ENCODE measurements at places on chromosomes 11 and 22.

DNA sequence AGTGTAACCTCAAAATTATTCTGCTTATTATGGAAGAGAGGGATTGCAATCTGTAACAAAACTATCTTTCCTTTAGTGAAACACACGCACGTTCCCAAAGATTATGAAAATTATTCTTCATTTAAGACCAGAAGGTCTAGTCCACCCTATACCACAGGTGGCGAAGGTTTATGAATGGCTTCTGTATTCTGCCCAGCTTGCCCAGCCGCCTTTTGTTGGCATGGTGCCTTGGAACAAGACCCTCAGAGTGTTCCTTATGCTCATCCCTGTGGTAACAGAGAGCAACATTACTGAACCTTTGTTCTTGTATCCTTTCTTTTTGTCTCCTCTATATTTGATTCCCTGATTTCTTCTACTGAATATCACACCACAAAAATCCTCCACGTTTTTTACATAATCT, 116.4 kb downstream of the FAR1 start:
- DNase-seq = no peak

GRCh38 chr22:34587357-34588356, 478.3 kb upstream of the ISX start:
- DNase-seq = no peak

DNA sequence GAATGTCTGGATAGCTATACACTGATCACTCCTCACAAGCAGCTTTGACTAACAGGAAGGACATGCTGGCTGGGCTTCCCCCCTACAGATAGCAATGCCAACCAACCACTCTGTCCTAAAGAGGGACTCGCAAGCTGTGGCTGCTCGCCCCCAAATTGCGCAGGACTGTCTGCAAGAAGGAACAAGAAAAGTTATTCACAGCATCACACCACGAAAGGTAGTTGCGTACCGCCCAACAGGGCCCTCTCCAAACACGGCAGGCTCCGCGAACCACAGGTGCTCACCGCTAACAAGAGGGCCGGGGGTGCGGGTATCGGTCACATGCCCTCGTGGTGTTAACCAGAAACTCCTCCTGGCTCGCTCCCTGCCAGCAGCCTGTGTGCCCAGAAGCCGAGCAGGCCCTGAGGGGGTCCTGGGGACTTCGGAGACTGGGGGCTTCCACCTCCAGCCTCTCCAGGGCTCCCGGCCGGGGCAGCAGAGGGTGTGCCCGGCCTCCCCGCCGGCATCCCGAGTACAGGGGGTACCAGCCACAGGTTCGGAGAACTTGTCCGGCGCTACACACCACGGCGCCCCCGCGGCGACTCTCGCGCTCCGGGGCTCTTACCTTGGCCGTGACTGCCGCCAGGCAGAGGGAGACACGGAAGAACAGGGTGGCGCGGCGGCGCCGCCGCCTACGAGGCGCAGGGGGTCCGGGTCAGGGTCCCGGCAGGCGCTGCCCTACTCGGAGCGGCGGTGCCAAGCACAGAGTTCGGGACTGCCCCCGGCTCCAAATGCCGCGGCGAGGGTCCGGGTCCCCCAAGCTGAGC, 682 bp downstream of the LARGE1 start:
- no peak for DNase-seq

DNA sequence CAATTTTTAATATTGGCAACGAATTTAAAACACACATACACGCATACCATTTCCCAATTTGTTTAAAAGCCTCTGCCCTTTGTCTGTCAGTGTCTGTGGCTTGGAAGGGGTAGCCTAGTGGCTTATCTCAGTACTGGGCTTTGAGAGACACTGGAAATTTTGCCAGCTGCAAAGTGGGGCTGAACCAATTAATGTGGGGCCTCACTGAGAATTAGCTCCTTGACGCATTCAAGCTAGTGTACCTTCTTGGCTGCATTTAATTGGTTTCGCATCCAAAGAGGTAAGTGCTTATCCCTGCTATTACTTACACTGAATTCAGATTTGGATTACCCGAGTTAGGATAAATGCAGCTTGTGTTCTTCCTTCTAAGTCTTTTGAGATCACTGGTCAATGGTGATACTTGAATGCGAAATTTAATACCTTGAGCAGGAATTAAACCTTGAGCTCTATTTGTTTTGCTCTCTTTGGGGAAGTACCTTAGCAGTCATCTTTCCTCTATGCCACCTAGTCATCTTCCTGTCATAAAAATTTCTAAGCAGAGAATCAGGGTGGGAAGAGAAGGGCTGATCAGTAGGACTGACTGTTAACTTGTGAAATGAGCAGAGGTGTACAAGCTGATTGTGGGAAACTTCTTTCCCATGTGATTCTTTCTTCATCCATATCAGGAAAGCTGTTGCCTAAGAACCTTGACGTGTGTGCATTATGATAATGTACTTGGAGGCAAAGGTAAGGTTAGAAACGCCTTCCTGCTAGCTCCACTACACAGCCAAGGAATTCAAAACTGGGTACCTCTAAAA, 187.7 kb upstream of the E2F8 start:
- DNase-seq = no peak

DNA sequence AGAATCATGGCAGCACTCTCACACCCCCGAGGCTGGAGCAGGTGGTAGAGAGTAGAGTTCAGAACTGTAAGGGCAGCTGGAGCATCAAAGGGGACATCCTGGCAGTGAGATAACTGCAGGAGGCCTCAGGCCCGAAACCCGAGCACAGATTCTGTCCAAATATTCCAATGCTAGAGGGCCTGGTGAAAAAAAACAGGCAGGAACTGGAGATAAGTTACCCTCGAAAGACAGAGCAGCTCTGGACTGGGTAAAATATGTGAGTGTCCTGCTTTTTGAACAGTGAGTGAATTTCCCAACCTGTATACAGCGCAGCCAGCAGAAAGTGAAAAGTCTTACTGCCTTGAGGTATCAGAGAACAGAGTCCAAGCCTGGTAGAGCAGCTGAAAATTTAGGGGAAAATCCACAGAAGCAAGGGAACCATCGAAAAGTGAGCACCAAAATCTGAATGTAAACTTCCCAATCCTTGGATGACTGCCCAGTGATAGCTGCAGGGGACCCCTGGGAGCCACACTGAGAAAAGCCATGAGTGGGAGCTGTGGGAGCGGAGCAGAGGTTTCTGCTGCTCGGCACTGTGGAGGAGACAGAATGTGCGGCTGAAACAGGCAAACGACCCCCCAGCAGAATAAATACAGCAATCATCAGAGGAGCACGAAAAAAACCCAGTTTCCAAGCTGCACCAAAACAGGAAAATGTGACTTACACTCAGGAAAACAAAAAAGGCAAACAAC, 50.6 kb downstream of the WNT11 start:
- DNase-seq = no peak

GRCh38 chr11:76698321-76699043, 27.9 kb upstream of the LRRC32 start:
- no peak for DNase-seq

DNA sequence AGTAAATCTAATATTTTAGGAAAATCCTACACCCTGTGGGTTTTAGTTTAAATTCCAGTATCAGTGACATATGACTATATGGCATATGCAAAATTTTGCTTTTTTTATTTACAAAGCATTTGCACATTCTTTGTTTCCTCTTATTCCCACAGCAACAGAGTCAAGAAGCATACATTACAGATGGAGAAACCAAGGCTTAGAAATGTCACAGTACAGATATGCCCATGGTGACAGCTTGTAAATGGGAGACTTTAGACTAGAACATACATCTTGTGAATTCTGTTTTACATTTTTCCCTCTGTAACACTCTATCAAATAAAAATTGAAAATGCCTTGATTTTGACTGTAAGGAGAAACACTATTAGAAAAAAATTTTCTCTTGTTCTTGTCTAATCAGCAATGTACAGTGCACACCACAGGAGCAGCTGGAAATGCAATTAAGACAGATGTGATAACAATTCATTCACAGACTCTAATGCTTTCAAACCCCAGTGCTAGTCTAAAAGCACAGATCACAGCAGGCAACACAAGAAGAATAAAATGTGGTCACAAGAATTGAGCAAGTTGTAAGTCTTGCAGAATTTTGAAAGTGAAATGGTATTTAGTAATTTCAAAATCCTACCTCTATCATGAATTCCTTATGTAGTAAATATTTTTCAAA, 375.9 kb downstream of the LUZP2 start:
- no peak for DNase-seq

Data from stimulated activated CD4-positive, alpha-beta T cell treated with anti-CD3 and anti-CD28 coated beads, Interleukin-1b, Interleukin-23, amount 100 ng/mL, for 4 hours (primary cell).